ENCODE measurements at places on chromosomes 6 and 20.

GRCh38 chr6:34343806-34344205 lies 48.7 kb downstream of the NUDT3 start:
- DNase-seq: no peak

- DNase-seq: peak; percentile 9
Observed at GRCh38 chr6:76481101-76481500, 408.6 kb upstream of the IMPG1 start.

GRCh38 chr20:47684306-47685080 lies 100.8 kb downstream of the SULF2 start:
- DNase-seq: no peak

DNA sequence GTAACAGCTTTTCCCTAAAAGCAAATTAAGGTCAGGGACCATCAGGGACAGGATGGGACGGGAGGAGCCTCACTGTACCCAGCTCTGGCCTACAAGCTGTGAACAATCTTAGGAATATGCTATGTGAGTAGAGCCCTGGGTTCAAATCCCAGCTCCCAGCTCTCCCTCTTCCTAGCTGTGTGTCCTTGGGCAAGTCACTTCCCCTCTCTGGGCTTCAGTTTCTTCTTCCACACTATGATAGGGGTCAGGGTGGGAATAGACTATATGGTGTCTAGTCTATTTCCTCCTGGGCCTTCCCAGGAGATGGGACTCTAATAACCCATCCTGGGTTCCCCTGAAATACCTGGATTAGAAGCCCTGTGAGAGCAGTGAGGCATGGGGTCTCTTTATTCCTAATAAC lies 41.6 kb downstream of the CPNE5 start:
- DNase-seq: no peak

GRCh38 chr20:59772373-59772705 lies 161.1 kb downstream of the SYCP2 start:
- DNase-seq: no peak

GRCh38 chr6:157717340-157717748 lies 105.7 kb upstream of the SNX9 start:
- DNase-seq: no peak

GRCh38 chr6:48024956-48025355 lies 86.0 kb downstream of the PTCHD4 start:
- DNase-seq: no peak

- DNase-seq: no peak
Observed at GRCh38 chr6:112396221-112396620, 49.1 kb downstream of the RFPL4B start.

DNA sequence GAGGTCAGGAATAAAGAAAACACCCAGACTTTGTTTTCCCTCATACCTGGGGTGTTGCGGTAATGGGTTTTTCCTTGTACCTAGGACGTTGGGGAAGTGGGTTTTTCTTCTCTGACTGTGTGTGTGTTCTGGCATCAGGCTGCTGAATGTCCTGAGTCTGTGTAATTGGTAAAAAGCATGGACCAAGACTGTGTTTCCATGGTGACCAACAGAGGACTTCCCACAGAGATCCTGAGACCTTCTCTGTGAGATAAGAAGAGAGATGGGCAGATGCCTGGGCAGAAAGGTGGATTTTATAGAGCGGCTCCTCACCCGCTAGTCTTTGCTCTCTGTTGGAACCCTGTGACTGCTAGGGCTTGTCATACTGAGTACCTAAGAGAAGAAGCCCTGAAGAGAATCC lies 135.4 kb upstream of the GGTLC1 start:
- DNase-seq: no peak

- DNase-seq: no peak
Observed at GRCh38 chr6:118494091-118494490, 54.0 kb upstream of the PLN start.

DNA sequence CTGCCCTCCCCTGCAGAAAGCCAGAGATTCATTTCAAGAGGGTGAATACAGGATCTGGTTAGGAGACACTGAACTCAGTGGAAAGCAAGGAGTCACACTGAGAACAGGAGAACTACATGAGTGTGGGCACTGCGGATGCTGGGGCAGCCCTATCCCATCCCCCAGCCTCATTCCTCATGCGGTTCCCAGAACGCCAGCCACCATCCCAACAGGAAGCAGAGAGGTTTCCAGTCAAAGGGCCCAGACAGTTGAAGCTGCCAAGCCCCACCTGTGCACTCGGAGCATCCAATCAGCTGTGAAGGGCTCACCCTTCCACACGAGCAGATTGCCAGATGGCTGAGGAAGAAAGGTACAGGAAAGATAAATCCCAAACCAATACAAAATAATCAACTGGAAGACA lies 50.7 kb upstream of the PRND start:
- DNase-seq: no peak

GRCh38 chr6:107144666-107145065 lies 29.4 kb upstream of the BEND3 start:
- no peak for DNase-seq

DNA sequence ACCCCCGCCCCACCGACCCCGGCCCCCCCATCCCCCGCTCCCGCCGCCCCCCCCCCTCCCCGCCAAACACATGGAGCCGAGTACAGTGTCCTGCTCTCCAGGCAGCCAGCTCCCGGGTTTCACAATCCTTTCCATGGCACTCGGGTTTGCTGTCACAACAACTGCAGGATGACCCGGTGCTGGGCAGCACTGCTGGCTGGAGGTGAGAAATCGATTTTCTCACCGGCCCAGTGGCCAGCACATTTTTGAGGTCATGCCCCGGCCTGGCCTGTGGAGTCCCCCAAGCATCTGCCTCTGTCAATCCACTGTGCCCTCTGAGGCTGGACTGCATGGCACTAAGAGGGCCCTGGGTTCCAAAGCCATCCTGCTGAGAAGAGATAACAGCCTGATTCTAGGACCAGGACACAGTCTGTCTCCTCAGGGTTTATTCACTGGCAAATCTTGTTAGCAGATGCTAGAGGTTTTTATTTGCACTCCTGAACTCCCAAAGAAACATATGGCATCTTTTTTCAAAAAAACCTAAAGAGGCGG lies 129.5 kb downstream of the NFATC2 start:
- DNase-seq: no peak

DNA sequence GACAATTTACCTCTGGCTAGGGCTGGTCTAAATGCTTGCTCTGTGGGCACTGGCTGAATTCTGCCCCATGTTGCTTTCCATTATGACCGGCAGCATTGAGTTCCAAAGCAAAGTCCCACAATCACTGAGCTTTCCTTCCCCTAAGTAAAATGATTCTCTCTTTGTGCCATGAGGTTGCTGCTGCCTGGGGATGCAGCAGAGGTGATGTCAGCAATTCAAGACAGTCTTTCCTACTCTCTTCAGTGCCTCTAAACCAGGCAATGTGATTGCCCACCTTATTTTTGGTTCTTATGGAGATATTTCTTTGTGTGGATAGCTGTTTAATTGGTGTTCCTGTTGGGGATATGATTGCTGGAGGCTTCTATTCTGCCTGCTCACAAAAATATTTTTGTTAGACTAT lies 1043.9 kb upstream of the EPHA7 start:
- DNase-seq: no peak

DNA sequence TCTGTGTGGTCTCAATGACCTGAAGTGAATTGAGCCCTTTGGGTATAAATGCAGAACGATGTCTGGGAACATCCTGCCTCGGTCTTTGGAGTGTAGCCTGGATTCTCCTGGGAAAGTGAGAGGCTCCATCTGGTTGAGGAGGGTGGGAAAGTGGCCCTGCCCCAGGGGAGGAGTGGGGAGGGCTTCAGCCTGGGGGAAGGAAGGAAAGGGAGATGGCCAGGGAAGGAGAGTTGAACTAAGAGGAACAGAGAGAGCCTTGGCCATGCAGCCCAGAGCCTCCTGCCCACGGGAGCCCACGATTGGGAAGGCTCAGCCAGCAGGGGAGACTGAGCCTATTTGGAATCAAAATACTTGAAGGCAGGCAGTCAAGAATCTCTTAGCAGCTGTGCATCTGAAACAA lies 2.3 kb upstream of the EPB41L1 start:
- no peak for DNase-seq

GRCh38 chr6:129331450-129332138 lies 378.4 kb downstream of the ARHGAP18 start:
- no peak for DNase-seq

GRCh38 chr6:142592876-142593275 lies 291.1 kb downstream of the ADGRG6 start:
- DNase-seq: no peak

- no peak for DNase-seq
Observed at GRCh38 chr6:156009656-156010055, 554.0 kb upstream of the NOX3 start.

- no peak for DNase-seq
Observed at GRCh38 chr20:19993958-19994669, 23.0 kb upstream of the NAA20 start.

GRCh38 chr20:33555755-33556154 lies 65.9 kb downstream of the CBFA2T2 start:
- DNase-seq: no peak

DNA sequence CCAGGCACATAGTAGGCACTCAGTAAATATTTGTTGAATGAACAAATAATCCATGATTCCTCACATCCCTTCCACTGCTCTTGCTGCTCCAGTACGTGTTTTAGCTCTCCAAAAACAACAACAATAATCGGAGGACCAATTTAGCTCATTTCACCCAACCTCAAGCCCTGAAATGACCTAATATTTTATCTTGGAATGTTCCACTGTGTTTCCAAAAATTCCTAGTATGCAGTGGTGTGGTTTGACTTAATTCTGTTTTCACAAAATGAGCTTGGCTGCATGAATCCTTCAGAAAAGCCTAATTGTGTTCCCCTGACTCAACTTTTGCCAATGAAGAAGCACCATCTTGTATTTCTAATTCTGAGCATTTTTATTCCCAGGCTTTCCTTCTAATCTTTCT lies 168.0 kb upstream of the PHACTR1 start:
- DNase-seq: no peak

DNA sequence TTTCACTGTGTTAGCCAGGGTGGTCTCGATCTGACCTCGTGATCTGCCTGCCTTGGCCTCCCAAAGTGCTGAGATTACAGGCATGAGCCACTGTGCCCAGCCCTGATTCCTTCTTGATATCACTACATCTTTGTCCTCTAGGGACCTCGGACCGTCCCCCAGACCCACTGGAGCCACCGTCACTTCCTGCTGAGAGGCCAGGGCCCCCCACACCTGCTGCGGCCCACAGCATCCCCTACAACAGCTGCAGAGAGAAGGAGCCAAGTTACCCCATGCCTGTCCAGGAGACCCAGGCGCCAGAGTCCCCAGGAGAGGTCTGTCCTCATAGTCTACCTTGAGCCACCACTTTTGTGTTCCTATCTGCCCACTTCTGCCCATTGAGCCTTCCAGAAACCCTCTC lies 14.6 kb downstream of the MAVS start:
- no peak for DNase-seq

Measured in NCI-H1417 (cell line).